ENCODE measurements at places on chromosomes 3 and 15. TPM values are rescaled to one million over a fixed set of nuclear protein-coding genes. Genes with fewer than 3 reads are reported as not detected.

Gene TNFAIP8L3
- 10.2 TPM for total RNA-seq

Gene CHRNA5
- 9.4 TPM for total RNA-seq

Gene GOLGA8J
- total RNA-seq = not detected

Gene FETUB
- total RNA-seq = not detected

Gene RPL39L
- 40.3 TPM for total RNA-seq

Gene CAMK2N2
- not detected for total RNA-seq

Gene PRR20G
- total RNA-seq = not detected

Gene CCDC39
- not detected for total RNA-seq

Gene PLCH1
- under 0.01 TPM for total RNA-seq

Gene FHIT
- 0.32 TPM for total RNA-seq

Gene MRAS
- total RNA-seq = 7.4 TPM

Gene EOMES
- total RNA-seq = not detected

Gene RLBP1
- total RNA-seq = not detected

Gene CPA3
- total RNA-seq = 13.0 TPM

Gene STARD9
- total RNA-seq = 5.8 TPM

Gene HES1
- total RNA-seq = 42.6 TPM

Gene GNAT1
- not detected for total RNA-seq

Gene CPNE9
- not detected for total RNA-seq

Gene PPP1R14D
- total RNA-seq = not detected

Gene SAMD7
- not detected for total RNA-seq

Gene ADAMTS9
- total RNA-seq = 38.3 TPM

Gene GOLIM4
- total RNA-seq = 46.4 TPM

Gene EMC7
- total RNA-seq = 39.3 TPM

Gene GRK7
- total RNA-seq = not detected

Gene TMEM40
- total RNA-seq = not detected

Gene GHRL
- total RNA-seq = not detected

Gene CCR3
- not detected for total RNA-seq

Gene THAP10
- 1.9 TPM for total RNA-seq

Gene IL17RB
- total RNA-seq = not detected

Gene NUTM1
- total RNA-seq = not detected

Gene LEO1
- 28.6 TPM for total RNA-seq

Gene KNG1
- not detected for total RNA-seq
